ENCODE measurements at places on chromosomes 7 and 10. TPM values are rescaled to one million over a fixed set of nuclear protein-coding genes. Genes with fewer than 3 reads are reported as not detected.

- DNase-seq: no peak
Observed at GRCh38 chr10:90937645-90938258, 16.9 kb upstream of the ANKRD1 start.

DNA sequence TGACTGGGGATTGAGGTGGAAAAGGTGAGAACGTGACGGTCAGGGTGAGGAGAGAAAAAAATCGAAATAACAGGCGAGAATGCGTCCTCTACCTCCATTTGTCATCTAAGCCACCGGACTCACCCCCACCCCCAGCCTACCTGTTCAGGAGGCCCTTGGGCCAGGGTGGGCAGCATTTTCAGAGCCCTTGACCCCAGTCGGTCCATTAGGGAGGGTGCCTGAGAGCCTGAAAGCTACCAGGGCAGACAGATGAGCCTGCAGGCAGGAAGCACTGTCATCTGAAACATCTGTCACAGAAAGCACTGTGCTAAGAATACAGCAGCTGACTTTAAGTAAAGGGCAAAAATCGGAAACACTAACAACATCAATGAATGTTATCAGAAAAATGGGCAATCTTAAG lies 47.0 kb downstream of the MAD1L1 start:
- no peak for DNase-seq

GRCh38 chr10:122224159-122224558 lies 46.9 kb upstream of the BTBD16 start:
- DNase-seq: no peak

GRCh38 chr10:118564652-118565051 lies 30.8 kb downstream of the PRLHR start:
- DNase-seq: no peak

NEURL1 gene
- 81.6 TPM for total RNA-seq

RARRES2 gene
- total RNA-seq: 25.5 TPM
